Stimulated activated CD4-positive, alpha-beta T cell treated with anti-CD3 and anti-CD28 coated beads, Interleukin-1b, Interleukin-23, amount 100 ng/mL, for 1 hour (primary cell): ENCODE measurements at places on chromosomes 12 and 14.

- DNase-seq: no peak
These were observed 54.9 kb downstream of the SLC16A7 start for GRCh38 chr12:59650588-59651228.

DNA sequence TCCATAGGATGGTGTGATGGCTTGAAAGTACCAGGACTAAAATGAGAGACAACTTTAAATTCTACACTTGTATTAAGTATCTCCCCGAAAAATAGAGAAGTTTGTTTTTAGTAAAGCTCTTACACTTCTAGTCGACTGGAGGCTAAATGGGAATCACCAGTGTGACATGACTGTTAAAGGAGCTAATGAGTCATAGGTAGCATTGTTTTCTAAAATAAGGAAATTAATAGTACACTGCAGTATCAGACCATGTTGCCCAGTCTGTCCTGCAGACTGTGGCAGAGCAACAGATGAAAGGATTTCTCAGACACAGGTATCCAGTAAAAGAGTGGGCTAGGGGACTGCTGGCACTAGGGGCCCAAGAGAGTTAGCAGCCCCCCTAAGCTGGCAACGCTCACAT lies 140.1 kb downstream of the TMEM117 start:
- no peak for DNase-seq

DNA sequence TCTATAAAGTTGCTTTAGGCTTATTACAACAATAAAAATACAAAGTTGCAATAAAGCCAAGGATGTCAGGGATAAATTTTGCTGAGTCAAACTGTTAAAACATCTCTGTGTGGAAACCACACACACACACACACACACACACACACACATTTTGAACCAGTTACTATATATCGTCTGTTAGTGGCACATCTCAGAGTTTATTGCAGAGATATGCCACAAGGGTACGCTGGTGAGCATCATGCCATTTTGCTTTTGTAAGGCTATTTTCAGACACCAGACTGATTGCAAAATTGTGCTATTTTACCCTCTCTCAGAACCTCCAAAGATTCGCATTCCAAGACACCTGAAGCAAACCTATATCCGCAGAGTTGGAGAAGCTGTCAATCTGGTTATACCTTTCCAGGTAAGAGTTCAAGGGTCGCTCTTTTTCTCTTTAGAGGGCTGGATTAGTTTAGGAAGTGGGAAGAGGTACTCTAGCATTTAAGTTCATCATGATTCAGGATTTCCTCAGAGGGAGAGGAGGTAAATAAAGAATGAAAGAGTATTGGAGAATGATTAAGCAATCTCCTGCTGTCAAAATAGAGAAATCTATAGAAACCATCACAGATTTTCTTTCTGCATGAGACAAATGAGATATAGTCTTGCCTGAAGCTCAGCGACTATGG lies 27.3 kb upstream of the CHPT1 start:
- no peak for DNase-seq

DNA sequence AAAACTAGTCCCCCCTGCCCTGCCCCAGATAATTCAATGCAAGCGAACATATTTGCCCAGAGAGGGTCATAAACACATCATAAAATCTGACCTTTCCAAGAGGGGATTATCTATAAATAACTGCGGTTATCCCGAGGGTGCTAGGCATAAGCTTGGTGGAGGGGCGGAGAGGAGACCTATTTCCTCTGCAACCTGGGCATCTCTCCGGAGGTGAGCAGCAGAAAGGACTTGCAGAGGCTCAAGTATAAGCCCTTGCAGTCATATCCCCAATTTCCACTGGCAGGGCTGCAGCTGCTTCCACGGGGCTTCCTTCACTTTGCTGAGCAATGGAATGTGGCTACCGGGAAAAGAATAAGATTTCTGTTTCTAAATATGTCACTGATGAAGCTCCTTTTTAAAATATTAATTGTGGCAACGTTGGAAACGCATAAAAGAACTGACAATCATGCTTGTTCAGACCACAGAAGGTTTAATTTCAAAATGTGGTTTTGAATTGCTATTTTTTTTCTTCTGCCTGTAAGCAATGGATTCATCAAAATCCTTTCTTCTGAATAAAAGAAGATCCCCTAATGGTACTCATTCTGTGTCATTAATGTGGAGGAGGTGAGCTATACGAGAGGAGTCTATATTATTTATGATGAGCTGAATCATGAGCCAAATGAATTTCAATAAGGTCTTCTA lies 268.9 kb upstream of the ATP2B1 start:
- DNase-seq: no peak

- no peak for DNase-seq
These were observed 214.2 kb downstream of the ADAMTS20 start for GRCh38 chr12:43337571-43338444.

- DNase-seq: no peak
These were observed 202.0 kb upstream of the FRMD6 start for GRCh38 chr14:51449681-51450080.

DNA sequence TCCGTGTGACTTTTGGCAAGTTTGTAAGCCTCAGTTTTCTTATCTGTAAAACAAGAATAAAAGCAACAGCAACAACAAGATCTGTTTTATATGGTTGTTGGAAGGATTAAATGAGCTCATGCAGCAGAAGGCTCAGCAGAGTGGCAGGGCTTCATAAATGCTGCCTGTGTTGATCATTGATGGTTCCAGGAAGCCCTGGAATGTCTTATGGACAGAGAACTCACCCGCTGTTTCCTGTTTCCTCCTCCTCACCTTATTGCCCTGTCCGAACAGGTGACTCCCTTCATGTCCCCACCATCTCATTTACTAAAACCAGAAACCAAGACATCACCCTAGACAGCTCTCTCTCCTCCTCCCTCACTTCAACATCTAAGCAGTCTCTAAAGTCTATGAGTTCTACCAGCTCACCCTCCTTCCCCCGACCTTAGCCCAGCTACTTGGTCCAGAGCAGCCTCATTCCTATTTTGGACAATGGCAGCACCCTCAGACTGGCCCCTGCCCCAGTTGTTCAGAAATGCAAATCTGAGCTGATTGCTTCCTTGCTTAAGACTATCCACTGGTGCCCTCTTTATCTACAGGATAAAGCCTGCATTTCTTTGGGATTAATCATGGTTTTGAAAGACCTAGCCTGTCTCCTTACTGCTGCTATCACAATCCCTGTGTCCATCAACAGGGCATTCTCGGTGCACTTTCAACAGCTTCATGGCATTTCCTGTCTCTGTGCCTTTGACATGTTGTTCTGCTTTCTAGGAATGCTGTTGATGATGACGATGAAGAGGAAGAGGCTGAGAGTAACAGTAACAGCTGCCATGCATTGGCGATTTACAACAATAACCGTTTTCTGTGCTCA lies 21.4 kb upstream of the GSG1 start:
- DNase-seq: no peak

DNA sequence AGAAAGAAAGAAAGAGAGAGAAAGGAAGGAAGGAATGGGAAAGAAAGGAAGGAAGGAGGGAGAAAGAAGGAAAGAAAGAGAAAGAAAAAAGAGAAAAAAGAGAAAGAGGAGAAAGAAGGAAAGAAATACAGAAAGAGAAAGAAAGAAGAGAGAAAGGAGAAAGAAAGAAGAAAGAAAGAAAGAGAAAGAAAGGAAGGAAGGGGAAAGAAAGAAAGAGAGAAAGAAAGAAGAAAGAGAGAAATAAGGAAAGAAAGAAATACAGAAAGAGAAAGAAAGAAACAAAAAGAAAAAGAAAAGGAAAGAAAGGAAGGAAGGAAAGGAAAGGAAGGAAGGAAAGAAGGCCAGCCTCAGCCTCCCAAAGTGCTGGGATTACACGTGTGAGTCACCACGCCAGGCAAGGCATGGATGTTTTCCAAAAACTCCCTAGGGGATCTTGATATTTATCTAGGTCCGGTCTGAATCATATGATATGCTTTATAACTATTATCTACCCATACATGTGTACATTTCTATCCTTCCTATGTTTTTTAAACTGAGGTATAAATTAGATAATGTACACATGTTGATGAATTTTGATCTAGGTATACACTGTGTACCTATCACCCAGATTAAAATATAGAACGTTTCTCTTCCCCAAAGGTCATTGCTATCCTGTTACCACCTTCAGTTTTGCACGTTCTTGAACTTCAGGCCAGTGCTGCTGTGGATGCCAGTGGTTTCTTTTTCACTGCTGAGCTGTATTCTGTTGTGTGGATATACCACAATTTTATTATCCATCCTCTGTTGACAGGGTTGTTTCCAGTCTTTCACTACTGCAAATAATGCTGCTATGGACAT lies 177.9 kb downstream of the RBM19 start:
- DNase-seq: no peak

GRCh38 chr12:43648636-43649035 lies 96.6 kb upstream of the ADAMTS20 start:
- DNase-seq: no peak

- DNase-seq: no peak
These were observed 17.4 kb downstream of the TMED10 start for GRCh38 chr14:75158843-75159614.

GRCh38 chr14:105881021-105881930 lies 354.9 kb downstream of the TMEM121 start:
- no peak for DNase-seq

- no peak for DNase-seq
These were observed 198.0 kb downstream of the ADGRD1 start for GRCh38 chr12:131151558-131152345.

DNA sequence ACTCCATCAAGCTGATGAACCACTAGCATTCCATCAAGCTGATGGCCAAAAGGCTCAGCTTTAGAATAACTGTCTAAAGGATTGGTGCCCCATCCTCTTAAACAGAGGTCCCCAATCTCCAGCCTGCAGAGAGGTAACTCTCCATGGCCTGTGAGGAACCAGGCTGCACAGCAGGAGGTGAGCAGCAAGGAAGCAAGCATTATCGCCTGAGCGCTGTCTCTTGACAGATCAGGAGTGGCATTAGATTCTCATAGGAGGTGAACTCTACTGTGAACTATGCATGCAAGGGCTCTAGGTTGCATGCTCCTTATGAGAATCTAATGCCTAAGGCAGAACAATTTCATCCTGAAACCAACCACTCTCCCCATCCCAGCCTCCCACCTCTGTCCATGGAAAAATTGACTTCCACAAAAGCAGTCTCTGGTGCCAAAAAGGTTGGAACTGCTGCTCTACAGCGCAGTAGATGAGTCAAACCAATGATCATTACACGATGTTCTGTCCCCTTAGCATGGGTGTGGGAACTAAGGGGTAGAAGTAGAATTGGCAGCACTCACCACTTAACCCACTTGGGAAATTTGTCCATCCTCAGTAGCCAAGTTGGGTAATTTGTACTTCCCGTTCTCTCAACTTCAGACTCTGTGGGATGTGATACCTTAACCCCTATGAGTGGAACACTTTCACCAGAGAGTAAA lies 66.9 kb downstream of the ANKS1B start:
- DNase-seq: no peak

DNA sequence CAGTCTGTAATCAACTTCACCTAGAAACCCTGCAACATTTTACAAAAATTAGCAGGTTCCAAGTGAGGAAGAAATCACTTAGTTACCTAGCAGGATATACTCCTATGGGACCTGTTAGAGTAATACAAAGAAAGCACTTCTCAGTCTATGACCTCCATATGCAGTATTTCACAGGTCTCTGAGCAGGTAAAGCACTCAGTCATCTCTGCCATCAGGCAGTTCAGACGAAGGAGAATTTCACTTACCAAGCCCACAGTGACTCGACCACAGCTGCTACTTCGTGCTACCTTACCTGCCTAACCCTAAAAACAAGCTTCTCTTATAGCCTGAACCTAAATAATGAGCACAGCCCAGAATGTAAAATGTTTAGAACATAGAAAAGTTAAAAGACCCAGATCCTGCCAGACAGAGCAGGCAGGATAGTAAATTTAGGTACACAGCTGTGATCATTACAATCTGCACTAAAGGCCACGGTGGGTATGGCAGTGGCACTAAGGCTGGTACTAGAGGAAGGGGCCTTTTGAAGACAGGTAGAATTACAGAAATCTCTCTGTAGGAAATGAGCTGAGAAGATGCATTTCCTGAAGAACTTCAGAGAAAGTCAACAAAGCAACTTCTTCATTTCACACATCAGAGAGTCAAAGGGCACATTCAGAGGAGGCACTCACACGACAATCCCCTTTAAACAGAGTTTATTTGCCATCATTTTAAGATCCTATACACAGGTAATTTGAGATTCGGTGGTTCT lies 35.7 kb downstream of the DCAF5 start:
- DNase-seq: no peak

- no peak for DNase-seq
These were observed 15.8 kb upstream of the SLC16A7 start for GRCh38 chr12:59580050-59580449.

DNA sequence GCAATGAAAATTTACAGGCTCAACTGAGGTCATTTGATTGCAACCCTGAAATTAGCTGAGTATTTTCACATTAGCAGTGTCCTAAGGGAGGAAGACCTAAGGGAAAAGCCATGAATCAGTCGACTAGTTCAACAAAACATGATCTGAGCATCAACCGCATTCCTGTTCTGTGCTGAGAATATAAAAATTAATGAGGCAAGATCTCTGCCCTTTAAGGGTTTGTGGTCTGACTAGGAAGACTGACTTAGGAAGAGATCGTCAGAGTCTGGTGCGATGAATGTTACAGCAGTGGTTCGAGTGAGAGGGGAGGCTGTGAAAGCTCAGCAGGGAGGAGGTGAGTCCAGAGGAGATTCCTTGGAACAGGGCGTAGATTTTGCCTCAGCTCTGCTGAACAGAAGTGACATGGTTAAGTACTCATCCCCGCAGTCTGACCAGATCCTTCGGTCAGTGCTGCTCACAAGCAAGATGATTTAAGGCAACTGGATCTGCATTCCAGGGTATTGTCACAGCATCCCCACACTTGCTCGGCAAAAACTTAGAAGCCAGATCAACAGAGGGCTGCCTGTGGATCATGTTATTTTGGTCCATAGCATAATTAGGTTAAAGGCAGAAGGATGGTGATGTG lies 49.6 kb downstream of the BMAL2 start:
- no peak for DNase-seq

GRCh38 chr12:124463341-124463921 lies 104.0 kb downstream of the NCOR2 start:
- DNase-seq: no peak

- DNase-seq: peak; percentile 59
These were observed 1.4 kb upstream of the ZFP36L1 start for GRCh38 chr14:68794130-68794850.

DNA sequence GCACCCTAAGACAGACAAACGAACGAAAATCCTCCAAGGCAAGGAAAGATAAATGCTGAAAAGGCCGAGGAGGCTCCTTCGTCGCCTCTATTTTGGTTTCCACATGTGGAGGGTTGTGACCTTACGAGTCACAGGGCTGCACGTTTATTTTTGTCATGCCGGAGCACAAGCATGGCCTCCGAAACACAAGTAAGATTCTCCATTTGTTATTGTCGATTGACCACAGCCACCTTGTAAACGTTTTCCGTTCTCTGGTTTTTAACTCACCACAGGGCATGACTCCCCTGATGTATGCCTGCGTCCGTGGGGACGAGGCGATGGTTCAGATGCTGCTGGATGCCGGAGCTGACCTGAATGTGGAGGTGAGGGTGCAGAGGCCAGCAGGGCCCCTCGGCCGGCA lies 73.1 kb upstream of the PWP1 start:
- no peak for DNase-seq

GRCh38 chr14:63231766-63232165 lies 27.5 kb downstream of the RHOJ start:
- DNase-seq: no peak
